ENCODE measurements at places on chromosomes 5 and 9.

DNA sequence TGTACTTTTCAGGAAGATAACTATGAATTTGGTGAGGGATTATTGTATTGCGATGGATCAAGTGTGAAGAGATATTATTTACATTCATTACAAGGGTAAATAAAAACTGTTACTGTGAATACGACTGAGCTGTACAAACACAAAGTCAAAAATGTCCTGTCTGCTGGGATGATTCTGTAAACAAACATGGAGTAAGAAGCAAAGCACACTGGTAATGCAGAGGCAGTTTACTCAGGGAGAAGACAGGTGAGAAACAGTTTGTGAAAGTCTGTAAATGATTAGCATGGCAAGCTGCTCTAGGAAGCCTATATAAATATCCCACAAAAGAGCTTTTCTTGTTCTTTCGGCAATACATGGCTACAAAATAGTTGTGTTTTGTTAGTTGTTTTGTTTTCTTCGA lies 115.4 kb upstream of the GNA14 start:
- DNase-seq = no peak

DNA sequence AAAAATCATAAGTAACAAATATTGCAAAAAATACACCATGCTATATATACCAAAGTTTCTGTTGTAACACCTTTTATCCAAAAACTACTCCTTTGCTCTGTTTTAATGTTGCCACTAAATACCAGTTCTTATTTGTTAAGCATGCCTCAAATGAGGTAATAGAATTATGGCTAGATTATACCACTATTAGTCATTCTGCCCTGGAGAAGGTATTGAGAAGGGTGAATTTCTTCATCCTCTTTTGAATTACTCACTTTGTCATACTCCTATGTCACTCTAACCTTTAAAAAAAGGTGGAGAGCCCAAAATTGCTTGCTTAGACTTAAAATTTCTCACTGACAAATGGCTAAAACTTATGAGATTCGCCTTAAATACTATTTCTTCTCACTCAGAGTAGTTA lies 750.9 kb downstream of the MAT2B start:
- DNase-seq = no peak

DNA sequence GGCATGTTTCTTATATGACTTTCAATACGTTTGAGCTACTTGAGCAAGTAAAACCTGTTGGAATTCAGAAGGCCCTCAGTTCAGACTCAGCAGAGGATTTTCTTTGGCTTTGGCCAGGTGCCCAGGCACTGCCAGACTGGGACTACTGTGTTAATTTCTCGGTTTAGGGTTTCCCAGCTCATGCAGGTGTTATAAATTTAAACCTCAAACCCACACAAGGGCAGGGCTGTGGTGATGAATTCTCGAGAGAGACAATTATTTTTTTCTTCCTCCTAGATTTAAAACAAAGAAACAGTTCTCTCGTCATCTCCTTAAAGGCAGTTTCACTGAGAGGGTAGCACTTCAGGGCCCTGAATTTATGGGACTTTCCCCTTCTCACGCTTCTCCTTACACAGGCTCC lies 406.0 kb upstream of the PIK3R1 start:
- DNase-seq = no peak

DNA sequence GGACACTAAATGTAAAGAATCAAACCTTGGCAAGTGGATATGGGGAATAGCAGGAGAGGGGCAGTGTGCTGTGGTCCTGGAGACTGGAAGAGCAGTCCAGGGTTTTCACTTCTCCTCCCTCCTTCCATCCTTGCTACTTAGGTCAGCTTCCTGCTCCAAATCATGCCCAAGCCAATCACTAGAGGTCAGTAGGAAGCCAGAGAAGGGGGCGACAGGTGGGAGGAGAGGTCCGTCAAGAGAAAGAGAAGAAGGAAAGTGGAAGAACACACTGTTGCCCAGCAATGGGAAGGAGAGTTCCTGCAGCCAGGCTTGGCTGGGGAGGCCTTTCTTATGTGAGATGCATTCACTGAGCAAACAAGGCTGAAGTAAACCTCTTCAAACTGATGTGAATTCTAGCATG lies 289.6 kb downstream of the DTWD2 start:
- no peak for DNase-seq

DNA sequence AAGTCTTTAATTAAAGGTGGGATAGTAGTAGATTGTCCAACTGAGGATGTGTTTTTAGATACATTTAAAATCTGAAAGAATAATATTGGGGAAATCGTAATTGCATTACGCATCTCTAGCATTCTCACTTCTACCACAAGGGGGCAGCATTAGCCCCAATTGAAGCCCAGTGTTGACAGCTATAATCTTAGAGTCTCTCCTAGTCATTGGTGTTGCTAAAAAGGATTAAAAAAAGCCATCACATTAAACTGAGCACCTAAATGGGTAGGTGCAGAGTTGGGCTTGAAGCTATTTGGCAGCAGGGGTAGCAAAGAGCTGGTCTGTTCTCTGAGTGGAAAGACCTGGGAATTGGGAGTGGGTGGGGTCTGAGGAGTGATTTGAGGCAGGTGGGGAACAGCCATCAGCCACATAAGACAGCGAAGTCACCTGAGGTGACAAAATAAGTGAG lies 177.2 kb downstream of the OSTF1 start:
- no peak for DNase-seq
